ENCODE measurements at places on chromosomes 3 and 15.
A peak's percentile ranks its signal among the peaks of the same experiment; 100 is the strongest.

DNA sequence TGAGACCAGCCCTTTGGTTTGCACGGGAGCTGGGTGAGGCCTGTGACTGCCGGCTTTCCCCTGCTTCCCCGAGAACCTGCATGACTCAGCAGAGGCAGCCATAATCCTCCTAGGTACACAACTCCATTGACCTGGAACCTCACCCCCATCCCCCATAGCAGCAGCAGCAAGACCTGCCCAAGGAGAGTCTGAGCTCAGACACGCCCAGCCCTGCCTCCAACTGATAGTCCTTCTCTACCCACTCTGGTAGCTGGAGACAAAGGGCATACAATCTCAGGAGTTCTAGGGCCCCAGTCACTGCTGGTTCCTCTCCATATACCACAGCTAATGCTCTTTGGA is 141.0 kb upstream of the ARHGEF26 start:
- no peak for DNase-seq

GRCh38 chr15:46293550-46293949 is 658.7 kb downstream of the SQOR start:
- no peak for DNase-seq

DNA sequence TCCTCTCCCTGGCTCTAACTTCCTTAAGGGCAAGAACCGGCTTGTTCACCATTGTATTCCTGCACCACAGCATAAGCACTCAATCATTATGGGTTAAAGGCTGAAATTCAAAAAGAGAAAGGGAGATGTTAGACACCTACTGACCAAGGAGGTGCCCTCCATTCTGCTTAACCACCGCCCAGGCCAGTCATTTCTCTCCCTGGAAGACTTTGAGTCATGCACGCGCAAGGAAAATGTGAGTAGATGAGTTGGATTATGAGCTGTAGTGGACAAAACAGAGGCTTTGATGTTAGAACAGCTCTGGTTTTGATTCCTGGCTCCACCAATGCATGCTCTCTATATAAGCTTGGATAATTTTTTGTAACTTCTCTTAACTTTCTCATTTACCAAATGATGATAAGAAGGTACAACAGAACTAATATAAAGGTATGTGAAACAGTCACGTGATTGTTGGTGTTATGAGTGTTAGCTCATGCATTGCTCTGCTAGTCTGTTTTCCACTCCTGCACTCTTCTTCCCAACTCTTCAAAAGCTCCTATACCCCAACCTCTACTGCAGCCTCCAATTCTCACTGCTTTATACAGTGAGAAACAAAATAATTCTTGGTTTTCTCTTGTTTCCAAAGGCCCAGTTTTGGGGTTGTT is 148.4 kb upstream of the ATP11B start:
- no peak for DNase-seq

- no peak for DNase-seq
These were observed 8.3 kb downstream of the KIF23 start for GRCh38 chr15:69422336-69422895.

DNA sequence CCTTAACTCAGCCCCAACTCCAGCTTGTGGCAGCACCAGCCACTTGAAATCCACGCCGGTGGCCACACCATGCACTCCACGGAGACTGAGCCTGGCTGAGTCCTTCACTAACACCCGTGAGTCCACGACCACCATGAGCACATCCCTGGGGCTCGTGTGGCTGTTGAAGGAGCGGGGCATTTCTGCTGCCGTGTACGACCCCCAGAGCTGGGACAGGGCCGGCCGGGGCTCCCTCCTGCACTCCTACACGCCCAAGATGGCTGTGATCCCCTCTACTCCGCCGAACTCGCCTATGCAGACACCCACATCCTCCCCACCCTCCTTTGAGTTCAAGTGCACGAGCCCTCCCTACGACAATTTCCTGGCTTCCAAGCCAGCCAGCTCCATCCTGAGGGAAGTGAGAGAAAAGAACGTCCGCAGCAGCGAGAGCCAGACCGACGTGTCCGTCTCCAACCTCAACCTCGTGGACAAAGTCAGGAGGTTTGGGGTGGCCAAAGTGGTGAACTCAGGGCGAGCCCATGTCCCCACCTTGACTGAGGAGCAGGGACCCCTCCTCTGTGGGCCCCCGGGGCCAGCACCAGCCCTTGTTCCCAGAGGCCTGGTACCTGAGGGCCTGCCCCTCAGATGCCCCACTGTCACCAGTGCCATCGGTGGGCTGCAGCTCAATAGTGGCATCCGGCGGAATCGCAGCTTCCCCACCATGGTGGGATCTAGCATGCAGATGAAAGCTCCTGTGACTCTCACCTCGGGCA is 42.9 kb downstream of the CCK start:
- DNase-seq, result no peak

DNA sequence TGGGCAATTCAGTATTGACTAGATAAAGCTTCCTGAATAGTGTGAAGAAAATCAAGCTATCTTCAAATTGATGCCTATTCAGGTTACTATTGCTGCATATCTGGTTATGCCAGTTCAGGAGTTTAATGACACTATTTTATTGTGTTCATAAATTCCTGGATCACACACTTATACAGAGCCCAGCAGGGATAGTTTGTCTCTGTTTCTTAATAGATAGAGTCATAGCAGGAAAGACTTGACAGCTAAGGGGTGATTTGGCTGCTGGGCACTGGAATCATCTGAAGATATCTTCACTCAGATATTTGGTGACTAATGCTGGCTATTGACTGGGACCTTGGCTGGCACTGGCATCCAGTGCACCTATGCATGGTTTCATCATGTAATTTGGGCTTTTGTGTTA is 187.8 kb downstream of the PYDC2 start:
- no peak for DNase-seq

DNA sequence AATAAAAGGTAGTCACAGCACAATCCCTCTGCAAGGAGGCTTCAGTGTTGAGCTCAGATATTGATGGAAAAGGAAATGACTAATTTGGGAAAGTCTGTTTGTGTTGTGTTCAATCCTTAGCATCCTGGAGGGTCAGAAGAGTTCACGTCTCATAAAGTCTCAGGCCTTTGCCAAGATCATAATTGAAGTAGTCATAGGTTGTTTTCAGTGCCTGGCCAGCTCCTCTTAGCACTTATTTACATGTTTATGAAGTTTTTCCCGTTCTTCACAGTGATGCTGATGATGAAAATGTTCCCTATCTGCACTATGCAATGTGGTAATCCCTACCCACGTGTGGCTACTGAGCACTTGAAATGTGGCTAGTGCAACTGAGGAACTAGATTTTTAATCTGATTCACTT is 61.6 kb upstream of the TGFBR2 start:
- DNase-seq, result no peak

DNA sequence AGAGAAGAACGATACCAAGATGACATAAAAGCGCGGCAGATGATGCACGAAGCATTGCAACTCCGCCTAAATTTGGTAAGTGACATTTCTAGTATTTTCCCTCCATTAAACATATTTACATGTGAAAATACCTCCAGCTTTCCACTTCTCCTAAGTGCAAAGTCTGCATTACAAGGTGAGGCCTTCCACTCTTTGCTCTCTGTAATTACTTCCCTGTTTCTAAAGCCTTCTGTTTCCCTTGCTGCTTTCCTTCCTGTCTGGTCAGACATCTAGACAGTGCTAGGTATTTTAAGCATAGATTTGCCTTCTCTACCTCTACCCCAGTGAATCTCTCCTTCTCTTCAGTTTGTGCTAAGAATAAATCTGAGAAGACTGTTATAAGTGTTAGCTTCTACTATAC is 1.9 kb downstream of the P2RY12 start:
- no peak for DNase-seq

DNA sequence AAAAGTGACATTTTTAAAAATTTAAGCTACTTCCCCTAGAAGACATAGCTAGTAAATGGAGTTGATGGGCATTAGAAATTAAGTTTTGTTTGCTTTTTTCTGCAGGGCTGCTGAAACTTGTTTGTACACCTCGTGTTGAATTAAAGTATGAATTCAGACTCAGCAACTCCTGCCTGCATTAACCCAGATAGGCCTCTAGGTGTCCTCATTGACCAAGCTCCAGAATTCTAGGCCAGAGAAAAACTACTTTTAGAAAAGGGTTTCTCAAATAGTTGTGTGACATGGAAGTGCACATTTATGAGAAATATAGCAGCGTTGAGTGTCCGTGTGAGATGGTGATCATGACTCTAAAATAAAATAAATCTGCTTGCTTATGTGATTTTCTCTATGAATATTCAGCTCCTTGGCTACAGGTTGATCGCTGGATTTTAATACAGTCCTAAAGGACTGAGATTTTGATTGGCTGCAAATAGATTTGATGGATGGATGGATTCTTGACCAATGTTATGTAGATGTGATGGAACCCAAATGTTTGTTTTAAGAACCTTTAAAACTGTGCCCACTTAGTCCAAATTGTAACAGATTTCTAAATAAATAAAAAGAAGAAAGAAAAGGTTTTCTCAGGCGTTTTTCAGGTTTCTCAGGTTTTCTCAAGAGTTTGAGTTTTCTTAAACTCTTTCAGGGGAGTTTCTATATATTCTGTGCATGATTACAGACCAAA is 39.4 kb upstream of the LMOD3 start:
- no peak for DNase-seq

- peak; percentile 71 for DNase-seq
These were observed 44.5 kb downstream of the POC1A start for GRCh38 chr3:52109611-52110301.

DNA sequence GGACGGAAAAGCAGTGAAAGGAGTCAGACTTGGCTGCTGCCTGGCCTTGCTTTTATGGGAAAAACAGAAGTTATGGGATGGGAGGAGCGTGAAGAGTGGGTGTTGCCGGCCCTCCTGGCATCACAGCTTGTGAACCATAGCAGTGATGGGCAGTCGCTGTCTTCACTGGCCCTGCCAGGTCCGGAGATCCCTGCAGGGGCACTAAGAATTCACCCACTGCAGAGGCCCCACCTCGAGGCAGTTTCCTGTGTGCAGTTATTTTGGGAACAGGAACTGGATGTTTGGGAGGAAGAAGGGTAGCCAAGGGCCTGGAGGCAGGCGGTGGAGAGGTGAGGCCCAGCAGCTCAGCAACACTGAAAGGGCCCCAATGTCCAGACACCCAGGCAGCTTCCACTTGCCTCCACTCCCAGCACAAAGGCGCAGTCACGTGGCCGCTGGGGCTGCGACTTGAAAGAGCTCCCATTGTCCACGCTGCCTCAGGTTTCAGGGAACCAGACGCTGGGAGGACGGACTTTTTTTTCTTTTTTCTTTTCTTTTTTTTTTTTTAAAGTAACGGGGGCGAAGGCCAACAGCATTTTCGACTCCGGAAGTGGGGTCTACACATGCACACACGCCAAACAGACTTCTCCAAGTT is 255.6 kb downstream of the ZNF621 start:
- peak; percentile 94 for DNase-seq

DNA sequence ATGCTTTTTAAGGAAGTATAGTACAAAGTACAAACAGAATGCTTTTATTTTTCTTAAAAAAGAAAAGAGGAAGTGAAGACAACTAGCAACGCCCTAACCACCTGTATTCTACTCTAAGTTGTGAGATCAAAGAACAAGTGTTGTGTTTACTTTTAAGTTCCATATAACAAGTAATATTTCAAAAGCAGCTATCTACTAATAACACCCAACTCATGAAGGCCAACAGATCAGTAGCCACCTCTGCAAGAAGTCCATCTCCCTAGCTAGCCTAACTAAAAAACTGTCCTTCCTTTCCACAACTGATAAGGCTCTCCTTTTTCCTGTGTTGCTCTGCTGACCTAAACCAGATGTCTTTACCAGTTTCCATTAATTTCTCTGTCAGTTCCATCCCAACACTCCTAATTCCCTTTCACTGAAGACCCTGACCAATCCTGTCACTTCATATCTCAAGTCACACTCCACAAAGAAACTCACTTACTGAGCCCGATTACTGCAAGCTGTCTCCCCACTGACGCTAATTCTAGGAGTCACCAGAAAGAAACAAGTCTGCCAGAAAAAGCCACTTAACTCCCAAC is 26.9 kb downstream of the PHC3 start:
- DNase-seq, result no peak
